ENCODE measurements at places on chromosomes 4 and X. TPM values are rescaled to one million over a fixed set of nuclear protein-coding genes. Genes with fewer than 3 reads are reported as not detected.

The GLOD5 gene
- not detected for total RNA-seq

The CT45A2 gene
- not detected for total RNA-seq

The CPXCR1 gene
- total RNA-seq = not detected

The UGT2B10 gene
- total RNA-seq = not detected

The SLC2A9 gene
- total RNA-seq = 3.5 TPM

The SORCS2 gene
- total RNA-seq = 0.94 TPM

The AASDH gene
- 12.9 TPM for total RNA-seq

The GUCY1A1 gene
- 11.7 TPM for total RNA-seq

The KCTD8 gene
- total RNA-seq = 1.6 TPM

The F8 gene
- total RNA-seq = 15.0 TPM

The NXF2 gene
- not detected for total RNA-seq

The ASB9 gene
- 3.6 TPM for total RNA-seq

The GLUD2 gene
- total RNA-seq = 2.0 TPM

The HSFX4 gene
- total RNA-seq = not detected

The LRIT3 gene
- total RNA-seq = not detected

The AFF2 gene
- total RNA-seq = 0.72 TPM

The TMEM31 gene
- not detected for total RNA-seq

The ATP1B4 gene
- total RNA-seq = not detected

The FGA gene
- 30.0 TPM for total RNA-seq

The GAB3 gene
- 2.3 TPM for total RNA-seq

The C4orf51 gene
- not detected for total RNA-seq

The HAUS7 gene
- total RNA-seq = 43.4 TPM

The KIAA1210 gene
- total RNA-seq = not detected

The CC2D2A gene
- 12.5 TPM for total RNA-seq

The PITX2 gene
- total RNA-seq = 5.0 TPM

The GK gene
- total RNA-seq = 9.2 TPM

The TMPRSS11F gene
- total RNA-seq = 20.1 TPM

The FREM3 gene
- total RNA-seq = not detected

The FAAH2 gene
- total RNA-seq = 22.2 TPM

The ZNF81 gene
- total RNA-seq = 10.6 TPM

The EREG gene
- 9.5 TPM for total RNA-seq

The F8A2 gene
- total RNA-seq = not detected

The MSX1 gene
- 2.0 TPM for total RNA-seq

The TCEAL6 gene
- total RNA-seq = not detected
